Mesendoderm (in vitro differentiated cells): ENCODE measurements at places on chromosomes 13 and 19.

DNA sequence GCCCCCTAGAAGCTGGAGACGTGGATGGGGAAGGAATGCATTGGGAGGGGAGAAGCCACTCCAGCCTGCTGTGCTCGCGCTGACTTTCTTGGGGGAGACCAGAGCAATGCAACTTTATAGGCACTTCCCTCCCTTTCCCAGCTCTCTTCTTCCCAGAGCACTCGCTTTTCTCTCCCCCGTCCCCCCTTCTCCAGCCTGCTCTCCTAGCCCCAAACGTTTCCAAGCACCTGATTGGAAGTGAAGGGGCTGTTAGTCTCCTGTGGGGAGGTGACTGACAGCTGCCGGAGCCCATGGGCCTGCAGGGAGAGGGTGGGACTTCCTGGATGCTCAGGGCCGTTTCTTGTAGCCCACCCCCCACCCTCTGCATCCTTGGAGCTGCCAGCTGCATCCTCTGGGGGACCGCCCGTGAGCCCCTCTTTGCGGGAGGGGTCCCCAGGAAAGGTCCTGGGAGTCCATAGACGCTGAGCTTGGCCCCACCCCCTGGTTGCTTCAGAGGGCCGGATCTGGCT is 2.5 kb downstream of the HDGFL2 start:
- peak; percentile 94 for DNase-seq

DNA sequence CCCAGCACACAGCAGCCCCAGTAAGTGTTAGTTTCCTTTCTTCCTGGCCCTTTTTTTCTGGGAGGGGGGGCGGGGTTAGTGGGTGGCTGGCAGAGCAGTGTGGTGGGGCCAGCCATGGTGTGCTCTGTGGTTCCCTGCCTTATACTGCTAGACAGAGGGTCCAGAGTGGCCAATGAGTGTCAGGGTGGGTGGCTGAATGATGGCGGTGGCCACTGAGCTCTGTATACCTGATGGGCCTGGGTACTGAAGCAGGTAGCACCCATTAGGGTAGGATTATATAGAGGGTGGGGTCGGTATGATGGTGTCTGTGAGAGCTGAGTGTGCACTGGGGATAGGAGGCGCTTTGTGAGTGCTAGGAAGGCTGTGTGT is 13.8 kb downstream of the CIC start:
- no peak for DNase-seq

GRCh38 chr19:41697198-41697855 is 9.3 kb upstream of the CEACAM7 start:
- DNase-seq = no peak

- peak; percentile 61 for DNase-seq
These were observed 95.3 kb downstream of the UFM1 start for GRCh38 chr13:38444904-38445303.

DNA sequence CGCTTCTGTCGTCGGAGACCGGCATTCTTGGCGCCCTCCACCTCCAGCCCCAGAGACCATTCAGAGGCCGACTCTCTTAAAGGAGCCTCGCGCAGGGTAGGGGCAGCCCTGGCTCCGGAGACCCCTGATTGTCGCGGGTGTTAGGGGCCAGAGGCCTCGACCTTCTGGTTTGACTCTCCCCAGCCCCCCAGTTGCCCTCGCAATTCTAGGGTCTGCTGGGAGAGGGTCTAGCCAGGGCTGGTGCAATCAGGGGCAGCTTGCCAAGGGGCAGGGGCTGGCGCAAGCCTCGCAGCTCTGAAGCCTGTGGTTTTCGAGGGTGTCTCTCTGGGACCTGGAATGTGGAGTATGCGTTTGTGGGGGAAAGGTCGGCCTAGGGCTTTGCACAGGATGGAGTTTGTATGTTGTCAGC is 1.6 kb upstream of the SLC7A10 start:
- peak; percentile 36 for DNase-seq

- no peak for DNase-seq
These were observed 12.9 kb upstream of the CCNE1 start for GRCh38 chr19:29798774-29799497.

GRCh38 chr13:31042481-31043165 is 110.2 kb downstream of the TEX26 start:
- DNase-seq = no peak

GRCh38 chr19:56690670-56691069 is 19.1 kb upstream of the ZNF835 start:
- no peak for DNase-seq

DNA sequence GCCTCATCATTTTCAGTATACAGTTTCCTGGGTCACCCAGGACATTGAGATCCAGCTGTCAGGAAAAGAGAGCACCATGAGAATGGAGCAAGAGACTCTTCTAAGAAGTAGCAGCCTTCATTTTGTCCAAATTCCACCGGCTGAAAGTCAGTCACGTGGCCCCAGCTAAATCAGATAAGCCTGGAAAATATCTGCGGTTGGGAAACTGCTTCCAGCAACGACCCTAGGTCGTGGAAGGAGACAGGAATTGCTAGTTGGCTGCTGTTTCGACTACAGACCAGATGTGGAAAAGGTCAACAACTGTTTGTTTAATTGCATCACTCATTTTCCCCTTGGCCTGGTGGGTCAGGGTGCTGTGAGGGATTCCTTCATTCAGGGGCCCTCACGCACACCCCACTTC is 107.0 kb downstream of the ZNF536 start:
- no peak for DNase-seq

GRCh38 chr19:6778386-6778785 is 5.9 kb downstream of the VAV1 start:
- no peak for DNase-seq

DNA sequence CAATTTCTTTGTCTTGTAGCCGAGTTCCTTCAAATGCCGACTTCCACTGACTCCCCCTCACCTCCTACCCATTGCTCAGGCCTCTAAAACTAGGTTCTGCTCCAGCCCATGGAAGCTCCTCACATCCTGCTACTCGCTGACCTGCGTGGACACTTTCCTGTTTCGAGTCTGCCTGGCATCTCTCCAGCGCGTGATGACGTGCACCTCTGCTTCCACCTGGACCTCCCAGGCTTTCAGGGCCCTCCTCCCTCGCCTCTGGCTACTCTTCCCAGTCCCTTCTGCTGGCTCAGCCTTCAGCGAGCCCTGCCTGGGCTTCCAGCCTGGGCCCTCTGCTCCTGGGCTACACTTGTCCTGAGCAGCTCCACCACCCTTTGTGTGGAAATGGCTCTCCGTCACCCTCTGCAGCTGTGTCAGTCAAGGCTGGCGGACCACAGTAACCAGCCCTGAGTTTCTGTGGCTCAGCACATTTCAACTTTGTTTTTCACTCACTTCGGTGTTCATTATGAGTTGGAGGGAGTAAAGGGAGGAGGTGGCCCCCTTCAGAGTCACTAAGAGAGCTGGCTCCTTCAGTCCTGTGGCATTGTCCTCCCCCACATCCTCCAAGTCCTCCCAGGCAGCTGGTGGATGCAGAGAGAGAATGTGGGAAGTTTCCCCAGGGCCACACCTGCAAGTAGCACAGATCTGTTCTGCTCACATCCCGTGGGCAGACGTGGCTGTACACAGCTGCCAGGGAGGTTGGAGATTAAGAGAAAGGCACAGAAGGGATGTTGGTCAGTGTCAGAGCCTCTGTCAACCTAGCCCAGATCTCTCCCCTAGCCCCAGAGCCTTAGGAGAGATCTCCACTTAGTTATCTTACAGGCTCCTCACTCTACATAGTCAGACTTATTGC is 49.4 kb downstream of the SERP2 start:
- no peak for DNase-seq

GRCh38 chr19:7575434-7576040 is 20.1 kb upstream of the CAMSAP3 start:
- no peak for DNase-seq

DNA sequence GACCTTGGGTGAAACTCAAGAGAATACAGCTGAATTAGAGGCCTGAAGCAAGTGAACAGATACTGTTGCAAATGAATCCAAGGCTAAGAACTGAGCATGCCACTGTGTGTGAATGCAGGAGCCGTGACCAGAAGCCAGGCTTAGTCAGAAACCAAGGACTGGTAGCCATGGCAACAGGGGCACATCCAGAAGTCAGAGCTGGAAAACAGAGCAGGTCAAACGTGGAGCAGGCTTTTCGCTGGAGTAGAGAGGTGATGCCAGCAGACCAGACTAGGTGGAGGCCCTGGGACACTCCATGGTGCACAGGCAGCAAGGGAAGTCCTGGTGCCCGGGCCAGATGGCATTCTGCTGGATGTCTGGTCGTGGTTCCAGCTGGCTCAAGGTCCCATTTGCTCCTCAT is 564.1 kb downstream of the PCDH9 start:
- peak; percentile 74 for DNase-seq

- peak; percentile 87 for DNase-seq
These were observed 7.6 kb downstream of the CAPN12 start for GRCh38 chr19:38736413-38737280.

DNA sequence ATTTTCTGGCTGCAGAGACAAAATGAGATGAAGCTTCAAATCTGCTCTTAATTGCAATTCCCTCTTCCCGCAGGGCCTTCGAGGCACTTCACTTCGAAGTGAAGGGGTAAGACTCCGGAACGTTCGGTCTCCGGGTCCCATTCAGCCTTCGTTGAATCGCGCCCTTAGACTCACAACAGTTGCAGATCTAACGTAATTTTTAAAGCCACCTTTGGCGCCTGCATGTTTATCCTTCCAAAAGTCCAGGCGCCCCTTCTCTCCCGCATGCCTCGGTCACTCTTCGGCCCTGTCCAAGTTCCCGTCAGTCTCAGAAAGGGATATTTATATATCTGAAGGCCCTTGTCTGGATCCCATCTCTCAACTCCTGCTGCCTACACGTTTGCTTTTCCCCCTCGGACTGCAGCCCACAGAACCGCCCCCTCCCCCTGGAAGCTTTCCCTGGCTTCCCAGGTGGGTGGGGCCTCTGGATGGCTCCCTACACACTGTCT is 915 bp upstream of the KCTD12 start:
- DNase-seq = peak; percentile 26

DNA sequence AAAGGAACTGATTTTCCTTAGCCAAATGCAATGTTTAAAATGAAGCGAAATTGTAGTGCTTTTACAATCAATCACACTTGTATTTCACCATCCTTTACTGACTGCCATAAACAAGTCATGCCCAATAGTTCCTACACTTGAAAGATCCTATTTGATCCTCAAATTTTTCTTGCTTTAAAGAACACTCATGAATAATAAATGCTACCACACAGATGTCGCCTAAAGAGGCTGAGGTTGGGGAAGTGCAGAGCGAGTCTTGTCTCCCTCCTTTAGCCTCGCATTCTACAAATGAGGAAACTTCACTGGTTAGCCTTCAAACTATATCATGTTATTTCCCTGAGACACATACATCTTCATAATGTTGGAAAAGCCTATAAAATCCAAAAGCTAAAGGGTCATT is 18.7 kb upstream of the AMER2 start:
- DNase-seq = no peak

- DNase-seq = no peak
These were observed 71.8 kb downstream of the SPACA7 start for GRCh38 chr13:112447761-112448603.

DNA sequence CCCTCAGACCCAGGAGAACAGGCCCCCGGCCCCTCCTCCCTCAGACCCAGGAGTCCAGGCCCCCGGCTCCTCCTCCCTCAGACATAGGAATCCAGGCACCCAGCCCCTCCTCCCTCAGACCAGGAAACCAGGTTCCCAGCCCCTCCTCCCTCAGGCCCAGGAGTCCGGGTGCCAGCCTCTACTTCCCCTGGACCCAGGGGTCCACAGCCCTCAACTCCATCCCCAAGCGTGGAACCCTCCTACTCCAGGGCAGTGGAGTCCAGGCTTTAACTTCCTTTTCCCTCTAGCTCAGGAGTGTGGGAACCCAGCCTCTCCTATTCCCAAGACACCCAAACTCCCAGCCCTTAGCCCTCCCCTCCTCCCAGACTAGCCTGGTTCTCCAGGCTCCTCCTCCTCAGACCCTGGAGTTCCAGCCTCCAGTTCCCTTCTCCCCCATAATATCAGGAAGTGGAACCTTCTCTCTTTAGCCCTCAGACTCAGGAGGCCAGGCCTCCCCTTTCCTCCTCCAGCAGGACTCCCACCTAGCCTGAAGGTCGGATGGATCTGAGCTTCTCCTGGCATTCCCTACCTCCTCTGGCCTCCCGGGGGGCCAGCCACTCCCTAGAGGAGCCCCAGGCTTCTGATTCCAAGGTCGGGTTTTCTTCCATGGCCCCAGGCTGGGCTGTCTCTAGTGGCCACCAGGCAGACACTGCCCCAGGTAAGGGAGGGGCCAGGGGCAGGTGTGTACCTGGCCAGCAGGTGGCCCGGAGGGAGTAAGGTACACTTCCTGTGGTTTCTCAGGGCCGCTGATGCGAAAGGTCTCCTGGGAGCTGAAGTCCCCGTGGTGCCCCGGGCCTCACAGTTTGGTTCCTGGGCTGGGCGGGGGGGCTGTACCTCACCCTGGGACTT is at the start of gene TMC4:
Gene TMC4 (minus strand): TSS at position 690 of the 888 bp plus-strand sequence. CDS start 43 bp downstream, at position 647.
- DNase-seq = peak; percentile 92

- DNase-seq = no peak
These were observed 363.2 kb downstream of the SLITRK6 start for GRCh38 chr13:85436029-85436428.

DNA sequence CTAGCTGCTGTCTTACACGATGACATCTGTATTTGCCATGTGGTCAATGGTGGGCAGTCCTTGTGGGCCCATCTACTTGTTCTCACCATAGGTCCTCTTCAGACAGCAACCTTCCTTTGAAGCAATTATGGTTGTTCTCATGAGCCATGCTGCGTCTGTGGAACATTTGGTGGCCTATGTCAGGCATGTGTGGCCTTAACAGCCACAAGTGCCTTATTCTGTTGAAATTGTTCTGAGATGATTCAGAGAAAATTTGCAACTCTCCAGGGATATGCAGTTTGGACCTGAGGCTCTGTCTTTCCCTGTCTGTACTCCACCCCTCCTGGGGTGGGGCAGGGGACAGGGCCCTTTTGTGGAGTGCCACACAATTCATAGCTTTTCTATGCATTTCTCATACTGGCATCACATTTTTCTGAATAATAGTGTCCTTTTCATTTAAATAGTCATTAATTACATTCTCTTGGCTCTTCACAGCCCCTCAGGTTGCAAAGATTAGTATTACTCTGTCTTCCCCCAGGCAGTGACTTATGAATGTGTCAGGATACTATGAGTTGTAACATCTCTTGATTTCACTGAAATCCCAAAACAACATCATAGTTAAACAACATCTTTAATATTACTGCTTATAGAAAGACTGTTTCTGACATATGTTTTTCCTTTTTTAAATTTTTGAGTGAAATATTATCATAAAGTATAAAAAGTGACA is 102.1 kb downstream of the ITGBL1 start:
- DNase-seq = no peak

DNA sequence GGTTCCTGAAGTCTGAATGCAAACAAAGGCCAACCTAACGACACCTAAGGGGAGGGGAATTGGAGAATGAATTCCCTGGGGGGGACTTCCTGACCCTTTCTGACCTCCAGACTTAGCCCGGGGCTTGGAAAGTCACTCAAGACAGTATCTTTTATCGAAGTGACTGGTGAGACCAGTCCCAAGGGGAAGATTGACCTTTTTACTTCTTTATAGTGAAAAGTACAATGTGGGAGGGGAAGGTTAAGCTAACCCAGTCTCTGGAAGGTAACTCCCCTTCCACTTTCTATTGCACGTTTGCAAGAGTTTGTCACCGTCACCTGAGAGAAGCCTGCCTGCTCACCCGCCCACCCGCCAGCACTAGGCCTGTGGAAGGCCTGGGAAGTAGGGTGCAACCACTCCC is 111.9 kb downstream of the EFNB2 start:
- DNase-seq = peak; percentile 67

- DNase-seq = peak; percentile 37
These were observed 57.9 kb downstream of the RXFP2 start for GRCh38 chr13:31797154-31797775.

GRCh38 chr19:28319918-28320317 is 893.0 kb downstream of the UQCRFS1 start:
- no peak for DNase-seq

GRCh38 chr13:110463871-110464510 is 97.5 kb downstream of the RAB20 start:
- DNase-seq = no peak
